ENCODE measurements at places on chromosomes 2 and 18. TPM values are rescaled to one million over a fixed set of nuclear protein-coding genes. Genes with fewer than 3 reads are reported as not detected.

- DNase-seq: no peak
Observed at GRCh38 chr2:141381946-141382345, 748.9 kb downstream of the LRP1B start.

NEMP2 gene
- total RNA-seq: 19.8 TPM

DNA sequence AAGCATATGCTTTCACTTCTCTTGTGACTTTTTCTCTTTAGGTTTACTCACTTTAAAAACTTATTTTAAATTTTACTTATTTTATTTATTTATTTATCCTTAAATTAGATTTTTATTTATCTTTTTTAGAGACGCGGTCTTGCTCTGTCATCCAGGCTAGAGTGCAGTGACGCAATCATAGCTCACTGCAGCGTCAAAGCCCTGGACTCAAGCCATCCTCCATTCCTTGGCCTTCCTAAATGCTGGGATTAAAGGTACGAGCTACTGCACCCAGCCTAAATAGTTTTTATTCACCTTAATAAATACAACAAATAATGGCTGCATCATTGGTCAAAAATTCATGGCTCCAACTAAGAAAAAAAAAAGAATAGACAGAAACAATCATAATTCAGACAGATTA lies 415.7 kb upstream of the FIGN start:
- DNase-seq: peak; percentile 26

ACMSD gene
- not detected for total RNA-seq

MBOAT2 gene
- 44.0 TPM for total RNA-seq

- DNase-seq: no peak
Observed at GRCh38 chr18:30361864-30362540, 680.5 kb downstream of the DSC3 start.

Data from A172 (cell line).